Activated naive CD4-positive, alpha-beta T cell treated with anti-CD3 and anti-CD28 coated beads, Interleukin-2, amount 50 U/mL, for 72 hours (primary cell): ENCODE measurements at places on chromosomes 6 and 20.

DNA sequence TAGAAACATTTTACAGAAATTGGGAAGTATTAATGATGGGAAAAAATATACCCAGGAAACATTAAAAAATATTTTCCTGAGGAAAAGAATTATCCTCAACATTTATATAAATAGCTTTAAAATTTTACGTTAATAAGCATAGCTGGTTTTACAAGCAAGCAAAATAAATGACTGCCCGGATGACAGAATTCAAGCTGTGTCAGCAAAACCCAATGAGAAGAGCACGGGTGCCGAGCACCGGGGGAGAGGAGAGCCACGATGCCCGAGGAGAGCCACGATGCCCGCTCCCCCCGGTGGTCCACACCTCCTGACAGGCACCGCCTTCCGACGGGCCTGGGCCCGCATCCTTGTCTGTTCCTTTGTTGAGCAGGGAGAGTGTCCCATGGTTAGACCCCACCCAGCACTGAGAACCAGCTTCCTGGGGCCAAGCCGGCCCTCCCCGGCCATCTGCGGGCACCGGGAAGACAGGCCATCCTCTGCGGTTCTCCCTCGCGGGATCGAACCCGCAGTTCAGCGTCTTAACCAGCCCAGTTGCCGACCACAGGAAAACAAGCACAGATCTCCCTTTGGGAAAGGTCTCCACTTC lies 63.3 kb upstream of the PDE10A start:
- DNase-seq, result no peak

- no peak for DNase-seq
Measured at GRCh38 chr6:109165392-109165974, 70.2 kb downstream of the CEP57L1 start.

DNA sequence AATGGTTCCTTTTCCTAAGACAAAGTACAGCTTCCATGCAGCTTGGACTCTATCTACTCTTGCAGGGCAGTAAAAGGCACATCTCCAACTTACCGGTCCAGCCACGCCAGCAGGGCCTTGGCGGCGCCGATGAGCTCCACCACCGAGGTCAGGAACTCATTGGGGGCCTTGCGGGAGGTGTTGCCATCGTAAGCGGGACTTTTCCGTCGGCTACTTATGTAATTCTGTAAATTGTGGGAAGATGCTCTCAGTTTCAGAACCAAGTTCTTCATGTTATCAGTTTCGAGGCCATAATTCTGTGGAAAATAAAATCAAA lies 68.5 kb downstream of the CNKSR3 start:
- no peak for DNase-seq

GRCh38 chr6:56742122-56742791 lies 99.6 kb upstream of the DST start:
- no peak for DNase-seq

DNA sequence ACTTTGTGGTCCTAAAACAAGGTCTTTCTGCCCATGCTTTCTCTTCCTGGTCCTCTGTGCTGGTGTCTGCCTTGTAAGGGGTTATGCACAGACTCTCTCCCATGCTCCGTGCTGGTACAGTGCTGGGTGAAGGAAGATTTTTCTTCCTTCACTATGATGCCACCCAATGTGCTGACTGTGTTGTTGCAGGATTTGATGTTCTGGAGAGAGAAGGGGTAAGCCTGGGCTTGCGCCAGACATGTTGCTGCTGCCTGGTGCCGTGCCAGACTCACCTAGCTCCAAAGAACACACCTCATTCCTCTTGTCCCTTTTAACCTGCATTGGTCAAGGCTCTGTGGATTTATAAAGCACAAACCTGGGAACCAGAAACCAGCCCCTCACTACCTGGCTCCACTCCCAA lies 28.4 kb upstream of the ARMH2 start:
- no peak for DNase-seq

DNA sequence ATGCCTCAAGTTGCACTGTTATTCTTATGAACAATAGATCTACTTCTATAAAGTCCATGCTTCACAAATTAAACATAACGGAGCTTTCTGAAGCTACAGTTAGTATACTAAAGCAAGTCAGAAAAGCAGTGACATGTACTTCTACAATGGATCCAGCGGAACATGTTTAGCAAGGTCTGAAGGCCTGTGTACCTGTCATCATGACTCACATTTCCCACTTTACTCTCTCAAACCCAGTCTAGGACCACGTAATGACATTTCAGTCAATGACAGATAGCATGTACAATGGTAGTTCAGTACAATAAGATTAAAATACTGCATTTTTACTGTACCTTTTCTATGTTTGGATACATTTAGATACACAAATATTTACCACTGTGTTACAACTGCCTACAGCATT lies 132.1 kb downstream of the MMS22L start:
- no peak for DNase-seq

- DNase-seq, result no peak
Measured at GRCh38 chr6:54892831-54893230, 46.3 kb downstream of the FAM83B start.

- DNase-seq, result no peak
Measured at GRCh38 chr20:33624399-33624798, 37.7 kb upstream of the C20orf144 start.

DNA sequence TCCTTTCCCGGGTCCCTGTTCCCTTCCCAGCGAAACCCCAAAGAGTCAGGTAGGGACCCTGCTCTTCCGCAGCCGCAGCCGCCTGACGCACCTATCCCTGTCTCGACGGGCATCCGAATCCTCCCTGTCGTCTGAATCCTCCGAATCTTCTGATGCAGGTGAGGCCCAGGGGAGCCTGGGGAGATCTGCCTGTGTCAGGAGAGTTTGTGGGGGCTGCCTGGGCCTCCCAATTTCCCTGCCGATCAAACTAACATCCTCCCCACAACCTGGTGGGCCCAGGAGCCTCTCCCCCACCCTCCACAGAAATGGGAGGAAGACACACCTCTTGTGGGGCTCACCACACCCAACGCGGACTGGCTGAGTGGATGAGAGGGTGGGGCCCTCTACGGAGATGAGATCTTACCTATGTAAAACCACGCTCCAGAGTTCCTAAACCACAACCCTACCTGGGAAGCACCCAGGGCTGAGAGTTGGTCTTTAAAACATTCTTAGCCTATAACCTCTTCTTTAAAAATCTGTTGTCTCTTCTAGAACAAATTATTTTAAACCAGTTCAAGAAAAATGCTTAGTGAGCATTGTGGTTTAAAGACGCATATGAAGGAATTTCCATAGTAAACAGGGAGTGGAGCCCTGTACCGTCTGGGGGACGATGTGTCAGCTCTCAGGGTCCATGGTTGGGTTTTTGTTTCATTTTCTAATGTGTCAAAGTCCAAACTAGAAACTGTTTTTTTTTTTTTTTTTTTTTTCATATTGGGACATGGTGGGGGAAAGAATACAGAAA lies 1.7 kb downstream of the CDC25B start:
- no peak for DNase-seq

DNA sequence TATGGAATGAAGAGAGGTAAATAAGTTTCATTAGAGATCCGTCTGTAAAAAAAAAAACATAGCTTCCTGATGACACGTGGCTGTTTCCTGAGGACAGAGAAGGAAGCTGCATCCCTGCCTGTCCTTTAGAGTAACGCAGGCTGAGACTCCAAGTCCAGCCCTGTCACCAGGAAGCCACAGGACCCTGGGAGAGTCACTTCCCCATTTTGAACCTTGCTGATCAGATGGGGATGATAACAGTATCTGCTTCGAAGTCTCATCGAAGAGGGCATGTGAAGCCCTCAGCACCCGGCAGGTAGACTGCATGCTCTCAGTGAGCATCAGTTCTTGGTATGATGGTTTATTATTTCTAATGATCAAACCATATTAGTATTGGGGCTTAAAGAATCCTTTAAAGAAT lies 139.1 kb upstream of the KCNG1 start:
- no peak for DNase-seq

DNA sequence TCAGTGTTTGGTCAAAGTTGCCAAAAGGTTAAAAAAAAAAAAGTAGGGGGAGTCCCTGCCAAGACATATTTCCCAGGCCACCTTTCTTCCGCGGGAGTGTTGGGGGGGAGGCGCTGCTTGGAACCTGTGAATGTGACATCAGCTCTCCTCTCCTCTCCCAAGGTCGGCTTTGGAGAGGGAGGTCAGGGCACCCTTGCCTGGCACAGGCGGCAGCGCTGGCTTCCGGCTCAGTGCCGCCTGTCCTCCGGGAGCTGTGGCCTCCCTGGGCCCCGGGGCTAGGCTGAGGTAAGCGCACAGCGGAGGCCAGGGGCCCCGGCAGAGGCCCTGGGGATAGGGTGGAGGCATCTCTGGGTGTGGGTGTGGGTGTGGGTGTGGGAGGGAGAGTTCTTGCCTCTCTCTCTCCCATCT lies 1.9 kb upstream of the EDN1 start:
- no peak for DNase-seq

DNA sequence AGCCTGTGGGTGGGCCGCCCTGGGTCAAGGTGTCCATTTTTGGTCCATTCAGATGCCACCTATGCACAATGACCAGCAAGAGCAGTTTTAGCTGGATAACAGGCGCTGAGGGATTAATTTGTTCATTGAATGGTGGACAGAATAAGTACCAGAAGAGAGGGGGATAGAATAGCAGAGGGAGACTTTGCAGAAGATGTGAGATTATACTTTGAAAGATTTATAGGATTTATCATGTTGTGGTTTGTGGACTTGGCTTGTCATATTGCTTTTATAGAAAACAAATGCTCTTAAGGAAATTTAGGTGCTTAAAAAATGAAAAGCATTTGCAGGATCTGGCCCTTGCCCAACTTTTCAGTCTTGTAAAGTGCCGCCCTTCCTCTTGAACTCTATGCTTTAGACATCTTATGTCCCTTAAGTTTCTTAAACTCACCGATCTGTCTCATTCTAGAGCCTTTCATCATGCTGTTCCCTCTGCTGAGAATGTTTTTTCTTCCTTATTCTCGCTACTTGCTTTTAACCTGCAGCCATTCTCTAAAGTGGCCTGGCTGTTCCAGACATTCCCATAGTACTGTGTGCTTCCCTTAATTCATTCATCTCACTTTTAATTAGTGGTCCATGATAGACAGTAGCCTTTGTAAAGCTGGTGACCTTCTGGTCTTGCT lies 42.5 kb downstream of the CD109 start:
- no peak for DNase-seq

- no peak for DNase-seq
Measured at GRCh38 chr20:46007671-46008070, 1.0 kb upstream of the MMP9 start.

GRCh38 chr20:33400812-33401183 lies 521 bp downstream of the CDK5RAP1 start:
- DNase-seq, result no peak

DNA sequence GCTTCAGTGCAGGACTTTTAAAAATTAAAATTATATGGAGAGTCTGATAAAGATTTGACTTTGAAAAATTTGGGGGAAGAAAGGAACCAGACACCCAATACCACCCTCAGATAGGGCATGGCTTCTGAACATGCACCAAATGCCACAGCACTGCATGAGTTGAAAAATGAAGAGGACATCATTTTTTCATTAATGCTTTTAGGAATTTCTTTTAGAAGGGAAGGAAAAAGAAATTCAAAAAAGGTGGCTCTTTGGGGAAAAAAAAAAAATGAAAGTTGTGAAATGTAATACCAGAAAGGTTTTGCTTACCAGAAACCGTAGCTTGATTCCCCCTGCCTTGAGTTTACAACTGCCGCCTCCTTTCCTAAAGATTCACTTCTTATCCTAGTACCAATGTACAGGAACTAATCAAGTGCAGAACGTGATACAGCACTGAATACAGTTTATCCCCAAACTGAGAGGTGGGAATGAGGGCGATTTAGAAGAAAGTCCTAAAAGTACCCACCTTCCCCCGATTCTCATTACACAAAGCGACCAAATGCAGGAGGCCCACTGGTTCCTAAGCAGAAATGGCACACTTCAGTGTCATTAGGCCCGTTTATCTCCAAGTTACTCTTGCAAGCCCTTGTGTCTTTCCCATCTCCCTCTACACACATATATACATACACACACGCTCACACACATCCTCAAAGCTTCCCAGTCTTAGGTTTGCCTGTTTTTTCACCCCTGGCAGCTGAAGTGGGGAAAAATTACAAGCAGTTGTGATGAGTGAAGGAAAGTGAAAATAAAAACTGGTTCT lies 2.8 kb downstream of the PPP1R10 start:
- no peak for DNase-seq

DNA sequence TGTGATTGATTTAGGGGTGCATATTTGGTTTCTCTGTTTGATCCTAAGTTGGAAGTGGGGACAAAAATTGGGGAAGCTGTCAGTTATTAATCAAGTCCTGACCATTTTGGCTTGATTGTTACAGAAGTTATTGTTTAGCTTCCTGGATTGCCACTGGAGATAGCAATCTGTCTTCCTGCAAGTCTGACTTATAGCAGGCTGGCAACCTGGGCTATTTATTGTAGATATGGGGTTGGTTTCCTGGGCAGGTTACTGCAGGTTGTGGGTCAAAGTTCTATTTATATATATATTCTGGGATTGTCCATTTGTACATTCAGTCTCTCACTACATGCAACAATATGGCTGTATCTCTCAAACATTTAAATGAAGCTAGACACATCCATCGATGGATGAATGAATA lies 17.8 kb downstream of the KCNS1 start:
- DNase-seq, result no peak

- DNase-seq, result no peak
Measured at GRCh38 chr6:19478992-19479391, 358.2 kb upstream of the ID4 start.

DNA sequence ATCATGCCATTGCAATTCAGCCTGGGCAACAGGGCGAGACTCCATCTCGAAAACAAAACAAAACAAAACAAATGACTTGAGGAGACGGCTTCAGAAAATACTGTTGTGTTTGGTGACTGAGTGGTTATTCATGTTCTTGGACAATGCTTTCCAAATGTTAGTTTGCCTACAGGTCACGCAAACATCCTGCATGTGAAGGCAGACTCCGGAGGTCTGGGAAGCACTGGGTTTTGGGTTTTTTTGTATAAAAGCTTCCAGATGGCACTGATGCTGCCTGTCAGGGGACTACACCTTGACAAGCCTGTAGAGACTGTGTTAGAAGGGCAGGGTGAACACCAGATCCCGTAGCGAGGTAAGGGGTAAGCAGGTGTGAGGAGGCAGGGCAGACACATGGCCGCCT lies 81.7 kb downstream of the THBS2 start:
- DNase-seq, result no peak

GRCh38 chr6:109315341-109316110 lies 66.7 kb downstream of the CD164 start:
- no peak for DNase-seq

DNA sequence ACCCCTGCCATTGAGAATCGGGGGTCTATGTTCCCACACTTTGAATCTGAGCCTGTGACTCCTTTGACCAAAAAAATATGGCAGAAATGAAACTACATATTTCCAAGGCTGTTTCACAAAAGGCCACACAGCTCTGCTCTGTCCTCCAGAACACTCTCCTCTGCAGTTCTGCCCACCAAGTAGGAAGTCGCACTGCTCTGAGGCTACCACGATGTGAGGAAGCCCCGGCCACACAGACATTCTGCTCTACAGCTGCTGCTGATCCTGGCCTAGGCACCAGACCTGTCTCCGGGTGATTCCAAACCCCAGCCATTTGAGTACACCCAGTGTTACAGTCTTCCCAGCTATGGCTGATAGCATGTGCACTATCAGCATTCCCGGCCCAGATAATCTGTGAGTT lies 85.1 kb downstream of the LYRM4 start:
- no peak for DNase-seq

- DNase-seq, result no peak
Measured at GRCh38 chr6:75201901-75202672, 3.8 kb downstream of the COL12A1 start.
